Stimulated activated CD8-positive, alpha-beta memory T cell treated with anti-CD3 and anti-CD28 coated beads, Interleukin-4, amount 100 ng/mL, for 4 hours (primary cell): ENCODE measurements at places on chromosomes 1 and 21.

DNA sequence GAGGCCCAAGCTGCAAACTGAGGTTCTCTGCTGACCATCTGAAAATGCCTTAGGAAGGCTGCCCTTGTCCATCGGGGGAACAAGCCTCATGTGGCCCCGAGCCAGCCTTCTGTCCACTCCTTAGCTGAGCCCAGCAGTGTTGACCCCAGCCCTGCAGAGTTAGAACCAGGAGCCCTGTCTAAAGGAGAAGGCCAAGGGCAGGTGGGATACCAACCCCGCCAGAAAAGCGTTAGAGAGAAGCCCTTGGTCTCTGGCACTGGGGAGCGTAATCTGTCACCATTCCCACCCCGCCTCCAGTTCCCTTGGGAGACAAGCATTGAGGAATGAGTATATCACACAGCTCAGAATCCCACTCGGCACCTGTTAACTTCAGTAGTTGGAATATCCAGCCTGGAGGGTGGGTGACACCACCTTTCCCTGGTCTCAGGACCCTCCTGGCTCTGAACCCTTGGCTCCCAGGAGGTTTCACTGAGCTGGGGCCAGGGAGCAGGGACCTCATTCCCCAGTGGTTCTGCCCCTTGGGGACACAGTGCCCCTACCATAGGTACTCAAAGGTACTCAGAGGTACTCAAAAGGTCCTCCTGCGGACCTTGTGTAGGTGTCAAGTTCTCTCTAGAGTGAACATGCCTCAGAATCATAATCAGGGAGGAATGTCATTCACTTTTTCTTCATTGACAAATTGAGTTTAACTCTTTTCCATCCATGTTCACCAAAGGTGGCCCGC lies 16.4 kb downstream of the ETS2 start:
- DNase-seq: no peak

DNA sequence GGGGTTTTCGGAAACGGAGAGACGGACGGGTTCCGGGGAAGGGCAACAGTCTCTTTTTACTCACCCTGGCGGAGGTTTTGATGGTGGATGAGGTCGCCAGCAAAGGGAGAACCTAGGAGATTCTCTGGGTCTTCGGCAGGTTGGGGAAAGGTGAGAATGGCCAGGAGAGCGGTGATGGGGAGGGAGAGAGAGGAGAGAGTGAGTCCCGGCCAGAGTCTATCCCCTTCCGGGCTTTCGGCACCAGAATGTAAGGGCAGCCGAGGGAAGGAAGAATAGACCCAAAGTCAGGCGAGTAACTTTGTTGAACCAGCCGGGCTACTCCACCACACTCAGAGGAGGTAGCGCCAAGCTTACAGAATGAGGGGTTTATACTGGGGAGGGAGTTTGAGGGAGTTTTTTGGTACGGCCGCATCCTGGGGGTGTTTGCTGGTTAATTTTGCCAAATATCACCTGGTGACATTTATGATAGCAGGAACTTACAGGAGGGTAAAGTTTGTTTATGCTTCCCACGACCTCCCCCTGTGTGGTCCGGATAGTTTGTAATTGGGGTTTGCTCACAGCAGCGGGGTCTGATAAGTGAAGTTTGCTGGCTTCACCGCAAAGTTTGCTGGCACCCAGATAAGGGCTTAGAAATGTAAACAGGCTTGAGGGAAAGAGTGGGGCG lies 141.1 kb upstream of the ETV3 start:
- DNase-seq: no peak

DNA sequence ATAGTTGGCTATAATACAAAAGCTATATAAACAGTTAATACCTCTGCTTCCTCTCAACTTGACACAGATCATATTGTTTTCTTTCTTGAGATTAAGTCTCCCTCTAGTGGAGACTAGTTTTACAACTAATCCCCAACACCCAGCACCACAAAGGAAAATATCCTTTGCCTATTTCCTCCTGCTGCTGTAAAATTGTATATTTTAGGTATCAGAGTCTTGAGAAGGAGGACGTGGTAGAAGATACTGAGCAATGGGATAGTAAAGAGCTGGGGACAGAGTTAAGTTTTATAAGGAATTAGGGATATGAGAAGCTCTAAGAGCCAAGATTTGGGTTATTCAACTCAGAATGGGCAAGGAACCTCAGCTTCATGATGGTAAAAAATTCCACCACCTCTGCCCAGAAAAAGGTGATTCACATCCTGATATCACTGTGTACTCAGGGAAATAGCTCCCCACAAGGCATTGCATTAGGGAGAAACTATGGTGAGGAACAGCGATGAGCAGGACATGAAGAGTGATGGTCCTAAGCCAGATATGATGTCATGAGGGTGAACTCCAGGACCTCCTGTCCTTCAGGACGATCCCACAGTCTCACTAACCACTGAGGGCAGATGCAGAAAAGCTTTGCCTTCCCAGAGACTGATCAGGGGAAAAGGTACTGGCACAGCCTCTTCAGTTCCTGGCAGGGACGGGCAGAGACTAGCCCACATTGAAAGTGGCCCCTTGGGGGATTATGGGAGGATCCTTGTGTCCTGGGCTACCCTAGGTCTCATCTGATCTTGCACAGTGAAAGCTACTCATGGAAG lies 14.7 kb upstream of the CFAP126 start:
- no peak for DNase-seq

GRCh38 chr1:76868154-76868882 lies 1.0 kb downstream of the ST6GALNAC5 start:
- no peak for DNase-seq

- no peak for DNase-seq
These were observed 3.7 kb upstream of the SLC19A1 start for GRCh38 chr21:45545691-45546531.

DNA sequence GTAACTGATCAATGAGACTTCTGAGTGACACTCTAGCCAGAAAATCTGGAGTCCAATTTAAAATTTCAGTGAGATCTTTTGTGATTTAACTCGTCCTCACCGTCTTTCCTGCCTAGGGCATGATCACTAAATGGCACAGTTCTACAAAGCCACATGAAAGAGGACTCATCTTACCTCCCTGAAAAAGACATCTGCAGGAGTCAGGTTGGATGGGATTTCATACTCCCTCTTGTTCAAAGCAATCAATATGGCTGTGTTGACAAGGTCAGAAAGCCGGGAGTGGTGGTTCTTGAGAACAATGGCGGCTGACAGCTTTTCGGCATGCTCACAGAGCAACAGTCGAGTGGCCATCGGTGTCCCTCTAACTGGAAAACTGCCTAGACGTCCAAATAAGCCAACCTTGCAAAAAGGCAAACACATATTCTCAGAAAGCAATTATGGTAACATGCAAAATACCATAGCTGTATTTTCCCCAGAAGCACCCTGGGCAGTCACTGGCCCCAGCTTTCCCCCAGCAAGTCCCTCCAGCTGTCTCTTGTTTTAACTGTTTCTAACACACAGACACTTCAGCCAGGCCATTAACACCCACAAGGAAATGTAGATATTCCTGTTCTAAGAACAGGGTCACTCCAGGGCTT lies 36.6 kb upstream of the ACTA1 start:
- DNase-seq: no peak

- no peak for DNase-seq
These were observed 24.8 kb downstream of the ATPAF1 start for GRCh38 chr1:46643368-46643775.

DNA sequence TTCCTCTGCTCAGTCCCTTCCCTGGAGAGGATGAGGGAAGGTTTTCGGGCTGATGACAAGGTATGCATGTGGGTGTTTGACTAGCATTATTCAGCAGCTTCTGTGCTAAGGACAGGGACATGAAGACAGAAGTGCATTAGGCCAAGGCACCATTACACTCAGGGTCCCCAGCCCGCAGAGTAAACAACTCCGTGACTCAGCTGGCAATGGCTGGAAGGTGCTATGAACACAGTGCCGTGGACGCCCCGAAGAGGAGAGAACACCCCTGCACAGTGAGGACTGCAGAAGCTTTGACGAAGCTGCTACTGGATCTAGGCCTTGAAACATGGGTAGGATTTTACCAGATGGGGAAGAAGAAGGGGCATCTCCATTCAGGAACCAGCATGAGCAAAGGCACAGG lies 13.7 kb upstream of the EPS8L3 start:
- no peak for DNase-seq

GRCh38 chr1:180254854-180255253 lies 24.8 kb downstream of the LHX4 start:
- no peak for DNase-seq

- no peak for DNase-seq
These were observed 26.5 kb upstream of the POU2F1 start for GRCh38 chr1:167194182-167194581.

GRCh38 chr1:228010921-228011320 lies 4.1 kb downstream of the WNT3A start:
- no peak for DNase-seq

GRCh38 chr1:70504821-70505193 lies 93.7 kb downstream of the CTH start:
- DNase-seq: no peak

GRCh38 chr1:7380712-7381111 lies 390.4 kb upstream of the VAMP3 start:
- no peak for DNase-seq

- DNase-seq: no peak
These were observed 2.3 kb upstream of the CLDN14 start for GRCh38 chr21:36482181-36482580.

- DNase-seq: no peak
These were observed 41.8 kb downstream of the LYPLAL1 start for GRCh38 chr1:219215477-219215876.

DNA sequence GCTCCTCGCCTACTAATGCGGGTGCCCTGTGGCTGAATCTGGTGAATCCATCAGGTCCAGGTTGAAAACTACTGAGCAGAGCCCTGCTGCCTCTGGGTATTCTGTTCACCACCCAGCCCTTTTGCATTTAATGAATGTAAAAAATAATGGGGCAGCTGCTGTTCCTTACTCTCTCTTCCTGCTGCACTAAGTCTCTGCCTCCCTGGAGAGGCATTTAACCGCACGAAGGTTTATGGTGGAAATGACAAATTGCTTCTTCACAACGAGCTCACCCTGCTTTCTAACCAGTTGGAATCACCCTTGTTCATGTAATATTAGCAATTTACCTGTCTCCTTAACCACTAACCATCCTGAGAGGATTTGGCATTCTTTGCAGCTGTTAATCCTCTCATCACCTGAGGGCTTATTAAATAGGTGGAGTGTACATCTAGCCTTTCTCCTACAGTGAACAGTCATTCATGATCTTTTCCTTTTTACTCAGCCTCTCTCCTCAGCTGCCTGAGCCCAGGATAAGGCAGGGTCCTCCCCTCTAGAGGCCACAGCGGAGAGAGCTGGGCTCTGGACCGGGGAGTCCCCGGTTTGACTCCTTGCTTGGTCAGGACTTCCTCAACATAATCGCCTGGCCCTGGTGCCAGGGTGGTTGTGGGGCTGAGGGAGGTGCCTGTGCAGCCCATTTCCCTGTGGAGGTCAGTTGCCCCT lies 97.6 kb downstream of the NOS1AP start:
- no peak for DNase-seq

DNA sequence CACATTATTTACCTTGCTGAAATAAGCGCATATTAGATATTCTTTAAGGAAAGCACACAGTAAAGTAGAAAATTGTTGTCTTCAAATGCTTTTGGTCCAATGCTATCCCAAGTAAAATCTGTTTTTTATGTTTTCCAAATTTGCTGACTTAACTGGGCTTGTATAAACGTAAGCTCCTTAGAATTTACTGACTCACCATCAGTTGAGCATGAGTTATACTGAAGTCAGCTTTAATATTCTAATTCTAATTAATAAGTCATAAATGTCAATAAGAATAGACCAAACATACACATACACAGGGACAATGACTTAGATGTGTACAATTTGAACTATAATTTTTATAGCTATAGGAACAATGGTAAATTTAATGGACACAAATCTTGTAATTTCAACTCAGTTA lies 319.2 kb downstream of the TPR start:
- DNase-seq: no peak

DNA sequence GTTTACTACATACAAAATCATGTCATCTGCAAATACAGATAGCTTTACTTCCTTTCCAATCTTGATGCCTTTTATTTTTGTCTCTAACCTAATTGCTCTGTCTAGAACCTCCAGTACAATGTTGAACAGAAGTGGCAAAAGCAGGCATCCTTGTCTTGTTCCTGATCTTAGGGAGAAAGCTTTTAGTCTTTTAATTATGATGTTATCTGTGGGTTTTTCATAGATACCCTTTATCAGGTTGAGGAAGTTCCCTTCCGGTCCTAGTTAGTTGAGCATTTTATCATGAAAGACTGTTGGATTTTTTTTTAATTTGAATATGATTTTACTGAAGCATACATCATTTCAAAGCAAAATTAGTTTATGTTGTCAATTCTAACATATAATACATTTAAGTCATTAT lies 45.7 kb upstream of the DISC1 start:
- DNase-seq: no peak

GRCh38 chr1:248822148-248823032 lies 3.3 kb downstream of the SH3BP5L start:
- DNase-seq: no peak

- no peak for DNase-seq
These were observed at the start of gene CACYBP for GRCh38 chr1:174999936-175000696. Gene CACYBP (plus strand): TSS chr1:174999947. CDS start chr1:175000181, 234 bp downstream.

DNA sequence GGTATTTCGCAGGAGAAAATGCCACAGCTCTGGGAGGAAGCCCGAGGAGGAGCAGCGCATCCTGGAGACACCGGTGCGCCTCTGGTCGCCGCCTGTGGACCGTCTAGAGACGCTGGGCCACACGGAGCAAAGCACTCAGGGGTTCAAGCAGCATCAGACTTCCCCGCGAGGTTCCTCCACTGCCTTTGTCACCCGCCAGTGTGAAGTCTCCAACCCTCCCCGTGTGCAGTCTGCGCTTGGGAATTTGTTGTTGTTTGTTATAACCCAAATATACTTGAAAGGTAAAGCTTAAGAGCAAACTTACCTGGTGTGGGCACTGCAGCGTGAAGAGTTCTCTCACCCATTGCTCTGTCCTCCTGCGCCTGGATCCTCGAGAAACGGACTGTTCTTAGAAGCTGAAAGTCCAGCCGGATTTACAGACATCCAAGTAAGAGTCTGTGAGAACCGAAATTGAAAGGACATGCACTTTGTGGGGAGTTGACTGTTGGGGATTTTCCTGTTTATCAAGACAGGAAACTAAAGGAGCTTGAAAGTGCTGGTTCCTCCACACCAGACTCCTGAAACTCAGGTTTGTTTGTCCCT lies at the start of gene GBP4:
GBP4 (minus strand) TSS at position 452 of the 582 bp plus-strand sequence; CDS start at position 344, 108 bp downstream.
- peak; percentile 13 for DNase-seq

DNA sequence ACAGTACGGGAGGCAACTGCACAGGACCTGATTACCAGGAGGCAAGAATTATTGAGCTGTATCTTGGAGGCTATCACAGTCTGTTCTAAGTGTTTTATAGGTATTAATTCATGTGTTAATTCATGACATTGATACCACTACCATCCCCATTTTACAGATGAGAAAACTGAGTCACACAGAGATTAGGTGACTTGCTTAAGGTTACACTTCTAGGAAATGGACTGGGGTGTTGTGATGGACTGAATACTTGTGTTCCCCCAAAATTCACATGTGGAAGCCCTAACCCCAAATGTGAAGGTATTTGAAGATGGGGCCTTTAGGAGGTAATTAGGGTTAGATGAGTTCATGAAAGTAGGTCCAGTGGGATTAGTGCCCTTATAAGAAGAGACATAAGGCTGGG lies 10.1 kb upstream of the TRIM63 start:
- DNase-seq: no peak

GRCh38 chr1:21293537-21294265 lies 3.4 kb upstream of the ECE1 start:
- DNase-seq: peak; percentile 47

- no peak for DNase-seq
These were observed 110.9 kb downstream of the KCNJ15 start for GRCh38 chr21:38367646-38368045.

GRCh38 chr1:109096120-109096519 lies 5.6 kb downstream of the TMEM167B start:
- no peak for DNase-seq

- no peak for DNase-seq
These were observed 3.8 kb upstream of the NCMAP start for GRCh38 chr1:24551960-24552571.

- no peak for DNase-seq
These were observed 2.6 kb downstream of the WDR64 start for GRCh38 chr1:241654641-241655040.
